ENCODE measurements at places on chromosomes 13 and 19.
A peak's percentile ranks its signal among the peaks of the same experiment; 100 is the strongest.

GRCh38 chr13:52405767-52406494, at the start of gene THSD1:
Gene THSD1, minus strand, starts transcription at chr13:52406172. Its CDS starts 3,572 bp downstream, at chr13:52402600.
- peak; percentile 36 for DNase-seq

DNA sequence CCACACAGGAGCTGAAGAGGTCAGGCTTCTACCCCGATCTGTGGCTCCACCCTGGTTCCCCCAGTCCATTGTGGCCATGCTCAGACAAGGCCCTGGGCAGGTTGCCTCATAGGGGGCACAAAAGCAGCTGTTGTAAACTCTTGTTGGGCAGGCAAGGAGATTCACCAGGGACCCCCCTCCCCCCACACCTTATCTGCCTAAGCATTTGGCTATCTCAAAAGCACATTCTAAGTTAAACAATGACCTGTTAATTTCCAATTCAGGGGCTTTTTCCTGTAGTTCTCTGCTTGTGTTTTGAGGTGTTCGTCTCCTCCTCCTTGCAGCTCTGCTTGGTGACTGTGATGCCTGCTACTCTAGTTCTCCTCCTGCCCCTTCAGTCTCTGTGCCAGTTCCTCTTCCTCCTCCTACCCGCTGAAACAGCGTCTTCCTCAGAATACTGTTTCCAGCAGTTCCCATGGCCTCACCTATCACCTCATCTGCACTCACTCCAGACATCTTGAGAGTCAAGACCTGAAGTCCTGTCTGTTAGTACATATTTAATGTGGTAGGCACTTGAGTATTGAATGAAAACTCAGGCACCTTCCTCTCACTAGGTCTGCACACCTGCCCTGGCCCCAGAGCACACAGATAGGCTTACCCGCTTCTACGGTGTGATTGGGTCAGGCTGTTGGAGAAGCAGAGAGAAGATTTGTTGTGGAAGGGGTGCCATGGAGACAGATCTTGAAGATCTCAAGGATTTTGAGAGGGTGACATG, 31.7 kb downstream of the SPATA13 start:
- DNase-seq, result no peak

DNA sequence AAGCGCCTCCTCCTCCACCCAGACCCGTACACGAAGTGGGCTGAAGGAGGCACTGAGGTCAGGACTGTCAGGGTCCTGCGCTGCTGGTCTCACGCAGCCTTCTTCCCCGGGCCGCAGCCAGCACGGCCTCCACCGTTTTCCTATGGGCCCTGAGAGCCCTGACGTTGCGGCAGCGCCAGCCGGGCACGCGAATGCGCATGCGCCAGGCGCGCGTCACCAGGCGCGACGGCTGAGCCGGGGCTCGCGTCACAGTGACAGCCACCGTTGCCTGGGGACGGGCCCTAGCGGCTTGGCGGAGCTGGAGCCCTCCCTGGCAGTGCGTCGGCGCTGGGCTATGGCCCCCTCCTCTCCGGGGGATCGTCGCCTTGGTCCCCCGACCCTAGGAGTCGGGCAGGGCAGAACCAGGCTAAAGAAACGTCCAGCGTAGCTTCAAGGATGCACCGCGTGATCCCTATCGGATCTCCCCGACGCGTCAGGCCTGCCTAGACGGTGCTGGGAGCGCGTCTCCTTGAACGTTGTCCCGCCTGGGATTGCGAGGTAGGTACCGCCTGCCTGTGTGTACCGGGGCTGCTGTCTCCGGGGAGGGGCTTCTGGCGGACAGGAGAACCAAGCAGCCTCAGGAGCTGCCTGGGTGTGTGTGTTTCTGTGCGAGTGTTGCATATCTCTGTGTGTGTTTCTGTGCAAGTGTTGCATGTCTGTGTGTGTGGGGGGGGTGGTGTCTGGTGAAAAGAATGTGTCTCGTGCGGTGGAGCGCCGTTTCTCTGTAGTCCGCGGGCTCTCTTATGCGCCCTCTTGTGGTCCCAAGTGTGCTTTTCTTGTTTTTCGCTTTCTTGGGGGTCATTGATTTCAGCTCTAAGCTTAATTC, 43.2 kb downstream of the ZNF571 start:
- no peak for DNase-seq

GRCh38 chr13:39422845-39423565, 180.0 kb downstream of the LHFPL6 start:
- DNase-seq, result no peak

- DNase-seq, result no peak
Observed at GRCh38 chr13:34409496-34410182, 532.4 kb upstream of the NBEA start.

- no peak for DNase-seq
Observed at GRCh38 chr13:112792511-112792910, 102.7 kb downstream of the ATP11A start.

GRCh38 chr13:113817860-113818691, 45.8 kb downstream of the GAS6 start:
- DNase-seq, result no peak

GRCh38 chr19:40143612-40144011, 47.6 kb upstream of the MAP3K10 start:
- no peak for DNase-seq

- no peak for DNase-seq
Observed at GRCh38 chr13:46126056-46126455, 21.2 kb upstream of the CPB2 start.

GRCh38 chr19:6458695-6459261, 814 bp downstream of the SLC25A23 start:
- DNase-seq, result no peak

DNA sequence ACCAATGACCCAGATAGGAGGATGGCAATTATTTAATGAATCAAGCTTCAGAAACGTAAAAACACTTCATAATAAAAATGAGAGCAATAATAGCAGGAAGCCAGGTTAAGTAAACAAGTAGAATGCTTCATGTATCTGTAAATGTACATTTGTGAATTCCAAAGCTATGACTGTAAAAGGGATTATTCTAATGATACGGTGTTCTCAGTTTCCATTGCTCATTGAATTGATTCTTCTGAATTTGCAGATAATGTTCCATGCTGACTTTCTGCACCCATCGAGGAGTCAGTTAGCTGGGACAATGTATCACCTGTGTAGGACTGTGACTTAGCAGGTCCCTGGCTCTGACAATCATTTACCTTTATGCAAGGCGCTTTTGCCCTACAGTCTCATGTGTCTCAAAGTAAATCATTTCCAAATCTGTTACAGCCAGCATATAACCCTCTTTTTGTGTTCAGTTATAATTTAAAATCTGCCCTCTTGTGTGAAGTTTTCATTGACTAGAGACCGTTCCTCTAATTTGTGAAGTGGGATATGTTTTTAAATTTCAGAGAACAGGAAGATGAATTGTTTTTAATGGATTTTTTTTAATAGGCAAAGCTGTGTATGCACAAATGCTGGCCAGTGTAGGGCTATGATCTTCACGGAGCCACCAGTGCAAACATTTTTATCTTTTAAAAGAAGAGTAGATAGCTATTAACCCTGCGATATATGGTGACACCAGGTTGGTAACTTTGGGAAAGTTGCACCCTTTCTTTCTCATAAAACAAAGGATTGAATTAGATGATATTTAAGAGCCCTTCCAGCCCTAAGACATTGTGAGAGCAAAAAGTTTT, 267.1 kb downstream of the KLF5 start:
- DNase-seq, result peak; percentile 23

DNA sequence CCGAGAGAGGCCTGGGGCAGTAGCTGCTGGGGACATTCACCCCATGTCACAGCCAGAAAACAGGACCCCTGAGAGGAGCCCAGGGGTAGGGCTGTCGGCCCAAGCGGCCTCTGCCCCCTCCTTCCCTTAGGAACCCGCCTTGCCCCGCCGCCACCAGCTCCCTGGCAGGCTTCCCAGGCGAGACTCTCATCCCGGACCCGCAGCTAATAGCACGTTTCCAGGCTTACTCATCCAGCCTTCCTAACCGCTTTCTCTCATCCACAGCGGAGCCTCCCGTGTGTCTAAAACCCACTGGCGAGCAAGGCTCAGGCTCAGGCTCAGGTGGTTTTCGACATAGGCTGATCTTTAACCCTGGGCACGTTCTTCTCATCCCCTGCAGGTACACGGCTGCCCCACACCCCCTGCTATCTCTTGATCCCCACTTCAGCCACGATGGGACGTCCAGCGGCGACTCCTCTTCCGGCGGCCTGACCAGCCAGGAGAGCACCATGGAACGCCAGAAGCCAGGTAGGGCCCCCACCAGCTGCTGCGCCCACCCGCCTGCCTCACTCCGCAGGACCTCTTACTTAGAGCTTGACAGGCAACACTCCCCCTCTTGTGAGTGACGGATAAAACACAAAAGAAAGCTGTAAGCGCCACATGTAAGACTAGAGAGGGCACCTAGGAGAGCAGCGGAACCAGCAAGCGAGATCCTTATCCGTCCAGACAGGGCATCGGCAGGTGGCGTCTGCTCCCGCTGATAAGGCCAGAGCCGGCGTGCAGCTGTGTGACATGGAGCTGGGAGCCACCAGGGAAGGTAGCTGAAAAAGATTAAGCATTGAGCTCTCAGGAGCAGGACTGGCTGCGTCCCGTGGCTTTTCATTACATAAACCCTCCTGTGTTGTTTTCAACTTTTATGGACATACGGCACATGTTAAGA, 71.3 kb downstream of the DPF1 start:
- DNase-seq, result no peak

GRCh38 chr19:511101-511851, 4.0 kb downstream of the TPGS1 start:
- DNase-seq, result no peak

GRCh38 chr13:19605161-19605955, 28.1 kb upstream of the MPHOSPH8 start:
- no peak for DNase-seq

- DNase-seq, result no peak
Observed at GRCh38 chr19:15780610-15781418, 6.6 kb upstream of the OR10H5 start.

DNA sequence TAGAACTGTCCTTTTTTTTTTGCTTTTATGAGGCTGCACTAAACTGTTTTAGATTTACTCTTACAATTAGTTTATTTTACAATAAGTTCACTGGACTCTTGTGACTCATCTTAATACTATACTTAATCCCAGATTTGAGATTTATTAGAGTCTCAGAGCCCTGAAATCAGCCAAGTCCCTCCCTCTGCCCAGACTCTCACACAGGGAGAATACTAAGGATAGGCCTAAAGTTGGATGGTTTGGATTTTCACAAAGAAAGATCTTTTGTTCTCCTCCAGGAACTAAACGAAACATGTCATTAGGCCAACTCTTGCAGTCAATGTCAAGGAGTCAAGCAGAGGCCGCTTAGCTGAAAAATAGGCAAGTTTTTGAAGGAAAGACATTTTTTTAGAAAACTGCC, 42.7 kb upstream of the MIR17HG start:
- no peak for DNase-seq

GRCh38 chr19:37977992-37978391, 71.0 kb downstream of the SIPA1L3 start:
- peak; percentile 29 for DNase-seq

- DNase-seq, result no peak
Observed at GRCh38 chr19:42132030-42132628, at the start of gene POU2F2. Gene POU2F2, minus strand, starts transcription at chr19:42132446. Its CDS starts 35 bp downstream, at chr19:42132411.

DNA sequence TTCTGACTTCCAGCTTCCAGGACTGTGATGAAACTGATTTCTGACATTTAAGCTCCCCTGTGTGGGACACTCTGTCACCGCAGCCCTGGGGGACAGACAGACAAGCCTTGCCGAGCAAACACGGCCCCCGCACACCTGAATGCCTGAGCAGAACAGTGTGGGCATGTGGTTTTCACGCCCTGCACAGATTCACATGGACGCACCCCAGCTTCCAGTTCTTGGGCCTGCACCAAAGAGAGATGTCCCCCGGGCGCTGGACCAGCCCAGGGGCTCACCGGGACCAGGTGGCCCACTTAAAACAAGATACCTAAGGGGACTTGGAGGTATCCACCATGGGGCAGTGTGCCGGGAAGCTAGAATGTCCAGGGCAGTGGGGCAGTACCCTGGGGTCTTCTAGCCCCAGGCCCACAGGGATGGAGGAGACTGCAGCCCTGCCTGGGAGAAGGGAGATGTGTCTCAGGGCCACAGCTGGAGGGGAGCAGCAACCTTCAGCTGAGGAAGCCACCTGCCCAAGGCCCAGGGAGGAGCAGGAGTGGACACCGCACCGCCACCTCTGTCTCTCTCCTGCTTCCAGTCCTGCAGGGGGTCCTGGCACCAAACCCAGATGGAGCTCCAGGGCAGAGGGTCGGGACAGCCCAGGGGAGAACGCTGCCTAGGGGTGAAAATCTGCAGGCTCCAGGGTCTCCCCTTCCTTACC, 50.5 kb downstream of the SOX1 start:
- no peak for DNase-seq

GRCh38 chr19:48487948-48488347, 18.8 kb downstream of the CYTH2 start:
- DNase-seq, result peak; percentile 87

GRCh38 chr19:34838753-34839431, 65.9 kb upstream of the ZNF599 start:
- no peak for DNase-seq

DNA sequence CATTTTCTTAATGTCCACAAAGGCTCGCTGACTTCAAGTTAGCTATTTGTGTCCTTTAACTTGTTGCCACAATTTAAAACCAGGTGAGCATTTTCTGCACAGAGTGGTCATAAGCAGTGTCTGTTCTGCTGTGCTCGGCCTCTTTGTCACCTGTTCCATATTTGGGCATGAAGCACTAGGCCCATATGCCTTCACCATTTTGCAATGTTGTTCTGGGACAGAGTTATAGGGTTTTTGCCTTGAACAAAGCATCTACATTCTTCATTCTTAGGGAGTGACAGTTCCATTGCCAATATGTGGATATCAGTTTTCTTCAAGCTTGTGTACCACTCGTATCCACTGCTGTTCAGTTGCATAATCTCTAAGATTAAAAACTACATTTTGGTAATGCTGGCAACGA, 56.1 kb downstream of the LRCH1 start:
- DNase-seq, result no peak

- DNase-seq, result no peak
Observed at GRCh38 chr13:97002581-97002980, 8.3 kb upstream of the OXGR1 start.

- no peak for DNase-seq
Observed at GRCh38 chr13:24287748-24288287, 21.6 kb upstream of the C1QTNF9 start.

DNA sequence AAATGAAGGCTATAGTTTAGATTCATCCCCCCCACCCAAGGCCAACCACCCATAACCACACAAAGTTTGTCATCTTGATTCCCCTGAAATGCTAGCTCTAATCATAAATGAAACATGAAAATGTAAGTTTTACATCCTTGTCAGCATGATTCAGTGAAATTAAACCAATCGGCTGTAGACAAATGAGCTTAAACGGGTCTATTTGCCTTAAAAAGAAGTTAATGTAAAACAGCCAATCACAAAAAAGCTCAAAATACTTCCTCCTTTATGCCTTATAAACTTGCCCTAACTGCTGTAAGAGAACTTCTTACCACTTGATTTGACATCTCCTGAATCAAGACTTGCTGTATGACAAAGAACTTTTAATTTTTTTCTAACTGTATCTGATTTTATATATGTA, 34.5 kb upstream of the MRI1 start:
- peak; percentile 20 for DNase-seq

DNA sequence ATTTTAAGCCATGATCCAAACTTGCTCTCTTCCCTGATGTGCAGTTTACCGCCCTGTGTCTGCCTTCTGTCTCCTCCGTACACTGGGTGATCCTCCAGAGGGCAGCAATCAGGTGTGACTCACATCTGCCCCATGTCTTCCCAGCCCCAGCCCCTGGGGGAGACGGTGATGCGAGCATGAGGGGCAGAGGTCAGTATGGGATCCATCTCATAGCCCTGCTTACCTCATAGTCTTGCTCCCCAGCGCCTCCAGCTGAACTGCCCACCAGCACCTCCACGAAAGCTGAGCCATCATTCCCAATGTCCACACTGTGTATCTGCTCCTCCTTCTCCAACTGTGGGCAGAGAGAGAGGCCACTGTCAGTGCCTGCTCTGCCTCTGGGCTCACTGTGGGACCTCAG, 14.6 kb downstream of the XRCC1 start:
- peak; percentile 13 for DNase-seq

- DNase-seq, result no peak
Observed at GRCh38 chr13:78601124-78601873, 2.1 kb downstream of the POU4F1 start.

Data from HFFc6 (cell line).